ENCODE measurements at places on chromosomes 6 and 20. TPM values are rescaled to one million over a fixed set of nuclear protein-coding genes. Genes with fewer than 3 reads are reported as not detected.

PHACTR3 gene
- total RNA-seq: 0.21 TPM

SLC24A3 gene
- total RNA-seq: 1.0 TPM

HCRTR2 gene
- total RNA-seq: not detected

CRIP3 gene
- total RNA-seq: 0.84 TPM

SLX4IP gene
- total RNA-seq: 1.2 TPM

TRIM40 gene
- 1.4 TPM for total RNA-seq

OPRM1 gene
- not detected for total RNA-seq

PCK1 gene
- not detected for total RNA-seq

BTN1A1 gene
- not detected for total RNA-seq

ACSS1 gene
- total RNA-seq: 8.0 TPM

GMNN gene
- total RNA-seq: 8.2 TPM

SRSF12 gene
- not detected for total RNA-seq

POLR3F gene
- 11.4 TPM for total RNA-seq

CFAP206 gene
- total RNA-seq: not detected

BCL2L1 gene
- 37.6 TPM for total RNA-seq

SYCP2L gene
- total RNA-seq: not detected

ELOVL2 gene
- not detected for total RNA-seq

BIRC7 gene
- total RNA-seq: 0.21 TPM

PYGB gene
- 24.8 TPM for total RNA-seq

SALL4 gene
- not detected for total RNA-seq

PLEKHG1 gene
- 12.5 TPM for total RNA-seq

PAX1 gene
- total RNA-seq: not detected

POPDC3 gene
- total RNA-seq: not detected

MYBL2 gene
- 0.21 TPM for total RNA-seq

All from mononuclear cell (primary cell).